ENCODE measurements at places on chromosomes 5 and 9.

DNA sequence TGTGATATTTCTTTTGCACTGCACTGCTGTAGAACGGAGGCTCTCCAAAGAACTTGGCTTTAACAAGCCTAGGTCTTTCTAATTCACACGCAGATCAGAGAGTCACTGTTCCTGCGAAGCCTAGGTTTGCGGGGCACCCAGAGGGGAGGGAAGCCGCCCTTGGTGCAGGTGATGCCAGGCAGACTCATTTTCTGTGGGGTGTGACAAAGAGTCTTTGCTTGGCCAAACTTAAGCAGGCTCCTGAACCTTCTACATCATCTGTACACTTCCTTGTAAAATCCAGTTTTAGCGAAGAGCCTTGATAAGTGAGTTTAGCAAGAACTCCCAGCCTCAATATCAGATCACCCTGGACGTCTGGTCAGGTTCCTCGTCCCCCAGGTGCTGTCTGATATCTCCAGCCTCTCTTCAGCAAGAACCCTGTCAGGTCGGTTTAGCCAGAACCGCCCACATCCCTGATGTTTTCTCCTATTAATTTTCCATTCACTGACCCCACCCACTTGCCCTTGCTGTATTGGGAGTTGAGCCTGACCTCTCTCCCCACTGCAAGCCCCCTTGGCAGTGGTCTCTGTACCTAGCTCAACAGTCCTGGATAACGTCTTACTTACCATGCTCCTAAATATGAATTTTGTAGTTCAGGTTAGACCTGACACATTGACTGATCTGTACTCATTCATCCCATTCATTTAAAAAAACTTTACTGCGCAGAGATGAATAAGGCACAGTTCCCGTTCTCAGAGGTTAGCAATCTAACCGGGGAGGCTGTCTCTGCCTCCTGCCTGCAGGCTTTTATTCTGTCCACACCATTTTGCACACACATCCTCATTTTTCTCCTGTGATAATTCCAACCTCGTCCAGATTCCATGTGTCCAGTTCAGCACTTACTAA, 880 bp upstream of the UBAC1 start:
- no peak for DNase-seq

DNA sequence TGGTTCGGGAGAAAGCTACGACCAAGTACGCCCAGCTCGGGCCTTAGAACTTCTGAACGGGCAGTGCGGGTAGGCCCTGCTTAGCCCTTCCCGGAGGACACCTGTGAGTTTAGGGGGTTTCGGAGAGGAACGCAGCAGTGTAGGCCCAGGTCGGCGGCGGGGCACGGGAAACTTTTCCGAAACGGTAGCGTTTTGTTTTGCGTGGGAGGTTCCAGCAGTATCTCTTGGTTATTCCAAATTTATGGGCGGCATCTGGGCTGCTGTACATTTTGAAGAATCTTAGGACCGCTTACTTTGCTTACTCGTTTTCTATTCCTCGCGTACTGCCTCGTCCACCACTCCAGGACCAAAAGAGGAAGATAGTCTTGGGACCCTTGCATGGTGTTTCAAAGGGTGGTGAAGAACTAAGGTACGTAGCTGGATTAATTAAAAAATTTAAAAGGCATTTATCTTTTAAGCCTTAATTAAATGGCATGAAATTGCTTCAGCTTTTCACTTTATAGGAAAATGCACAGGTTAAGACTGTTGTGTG, 492 bp downstream of the TENT2 start:
- DNase-seq: no peak

- DNase-seq: no peak
Measured at GRCh38 chr9:2465921-2466460, 155.6 kb upstream of the VLDLR start.

DNA sequence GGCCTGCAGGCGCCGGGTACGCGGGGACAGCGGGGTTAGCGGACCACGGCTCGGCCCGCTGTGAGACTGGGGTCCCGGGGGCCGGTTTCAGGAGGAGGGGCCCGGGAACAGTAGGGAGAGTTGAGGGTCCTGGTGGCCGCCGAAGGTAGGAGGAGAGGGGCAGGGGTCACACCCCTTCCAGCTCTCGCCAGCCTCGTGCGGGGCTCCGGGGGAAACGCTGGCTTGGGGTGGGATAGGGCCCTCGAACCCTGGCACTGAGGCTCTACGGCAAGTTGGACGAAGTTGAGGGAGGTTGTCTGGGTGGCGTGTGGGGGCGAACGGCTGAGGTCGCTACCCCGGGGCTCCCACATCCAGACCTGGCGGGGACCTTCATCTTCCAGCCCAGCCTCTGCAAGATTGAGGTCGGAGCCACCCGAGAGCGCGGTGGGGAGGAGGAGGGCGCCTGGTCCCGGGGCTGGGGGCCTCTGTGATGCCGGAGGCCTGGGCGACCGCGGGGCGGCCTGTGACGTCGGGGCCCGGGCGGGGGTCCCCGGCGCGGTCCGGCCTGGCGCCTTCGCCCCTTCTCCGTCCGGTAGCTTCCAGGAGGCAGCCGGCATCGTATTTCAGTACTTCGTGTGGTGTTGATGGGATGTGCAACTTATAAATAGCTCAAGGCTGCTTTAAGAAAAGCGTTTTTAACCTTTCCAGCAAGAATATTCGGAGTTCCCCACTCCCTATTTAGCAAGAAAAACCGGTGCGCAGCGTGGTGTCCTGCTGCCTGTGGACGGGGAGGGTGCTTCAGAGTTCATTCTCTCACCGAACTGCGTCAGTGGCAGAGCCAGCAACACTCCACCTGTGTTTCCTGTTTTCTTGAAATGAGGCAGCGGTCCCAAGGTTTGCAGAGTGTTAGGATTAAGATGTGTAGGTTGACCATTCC, 902 bp downstream of the HABP4 start:
- DNase-seq: no peak

- no peak for DNase-seq
Measured at GRCh38 chr9:1977026-1977425, 38.1 kb upstream of the SMARCA2 start.

GRCh38 chr5:123444016-123444415, 20.8 kb upstream of the CEP120 start:
- DNase-seq: no peak

DNA sequence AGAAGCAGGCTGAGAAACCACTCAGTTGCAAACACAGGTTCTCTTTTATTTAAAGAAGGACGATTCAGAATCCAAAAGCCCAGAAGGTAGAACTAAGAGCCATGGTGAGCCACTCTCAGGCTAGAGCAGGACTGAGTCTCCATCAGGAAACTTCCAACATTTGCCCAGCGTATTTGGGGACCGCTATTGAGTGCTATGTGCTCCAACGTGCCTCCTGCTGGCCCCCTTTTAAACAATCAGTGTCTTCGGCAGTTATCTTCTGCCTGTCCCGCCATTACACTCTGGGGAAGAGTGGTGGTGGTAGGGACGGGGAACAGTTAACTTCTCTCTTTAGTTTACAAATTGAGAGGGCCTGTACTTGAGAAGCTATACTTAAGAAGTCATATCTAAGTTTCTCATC, 78.1 kb downstream of the DENND1A start:
- no peak for DNase-seq

- no peak for DNase-seq
Measured at GRCh38 chr5:169029661-169030274, 271.2 kb downstream of the SLIT3 start.

- no peak for DNase-seq
Measured at GRCh38 chr5:4991925-4992324, 148.2 kb upstream of the ADAMTS16 start.

GRCh38 chr9:130561056-130561455, 18.3 kb upstream of the FUBP3 start:
- no peak for DNase-seq

DNA sequence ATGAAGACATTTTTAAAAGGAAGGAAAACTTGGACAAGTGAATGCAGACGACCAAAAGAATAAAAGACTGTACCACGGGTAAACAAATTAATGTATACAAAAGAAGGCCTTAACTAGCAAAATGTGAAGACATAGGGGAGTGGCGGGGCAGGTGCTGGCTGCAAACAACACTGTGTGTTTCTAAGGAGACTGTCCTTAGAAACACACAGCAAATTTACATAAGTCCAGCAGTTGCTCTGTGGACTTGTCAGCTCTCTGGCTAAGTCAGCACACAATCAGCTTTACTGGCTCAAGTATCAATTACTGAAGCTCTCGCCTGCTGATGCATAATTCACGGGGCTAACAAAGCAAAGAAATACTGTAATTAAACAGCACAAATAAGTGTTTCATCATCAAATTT, 24.8 kb downstream of the PTBP3 start:
- DNase-seq: no peak

- DNase-seq: no peak
Measured at GRCh38 chr9:85964949-85965348, 24.0 kb downstream of the NAA35 start.

- no peak for DNase-seq
Measured at GRCh38 chr5:177316005-177316404, 4.3 kb upstream of the MXD3 start.

- no peak for DNase-seq
Measured at GRCh38 chr5:170603109-170603508, 99.3 kb downstream of the KCNIP1 start.

GRCh38 chr5:149172709-149173505, 31.6 kb downstream of the ABLIM3 start:
- no peak for DNase-seq

DNA sequence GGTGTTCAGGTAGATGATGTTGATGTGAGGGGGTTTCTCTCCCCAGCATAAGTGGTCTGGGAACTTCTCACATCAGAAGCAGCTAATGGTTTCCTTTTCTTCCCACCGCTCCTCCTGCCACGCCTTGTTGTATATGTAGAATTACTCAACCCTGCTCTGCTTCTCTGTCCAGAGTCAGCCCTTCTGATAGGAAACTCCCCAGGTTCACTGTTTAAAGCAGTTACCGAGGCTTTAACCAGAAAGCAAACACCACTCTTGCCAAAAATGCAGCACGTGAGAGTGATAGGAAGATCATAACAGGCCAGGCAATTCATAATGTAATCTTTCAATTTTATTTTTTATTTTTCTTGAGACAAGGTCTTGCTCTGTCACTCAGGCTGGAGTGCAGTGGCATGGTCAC, 10.5 kb upstream of the TMEM252 start:
- DNase-seq: no peak

- no peak for DNase-seq
Measured at GRCh38 chr9:137089232-137089947, 2.6 kb downstream of the MAN1B1 start.

DNA sequence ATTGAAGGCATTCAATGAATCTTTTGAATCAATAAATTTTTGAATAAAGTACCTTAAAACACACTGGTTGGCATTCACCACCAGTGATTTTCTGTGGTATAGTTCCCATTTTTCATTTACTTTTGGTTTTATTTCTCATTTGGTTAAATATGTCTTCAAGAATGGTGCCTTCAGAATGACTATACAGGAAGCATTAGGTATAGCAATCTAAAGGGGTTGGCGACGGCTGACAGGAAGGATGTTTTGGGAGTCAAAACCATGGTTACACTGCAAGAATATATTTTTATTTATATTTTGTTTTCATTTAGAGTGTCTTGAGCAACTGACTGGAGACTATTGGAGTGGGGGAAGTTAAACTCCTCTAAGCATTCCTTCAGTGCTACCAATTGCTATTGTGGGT, 235.7 kb downstream of the HTR1A start:
- no peak for DNase-seq

DNA sequence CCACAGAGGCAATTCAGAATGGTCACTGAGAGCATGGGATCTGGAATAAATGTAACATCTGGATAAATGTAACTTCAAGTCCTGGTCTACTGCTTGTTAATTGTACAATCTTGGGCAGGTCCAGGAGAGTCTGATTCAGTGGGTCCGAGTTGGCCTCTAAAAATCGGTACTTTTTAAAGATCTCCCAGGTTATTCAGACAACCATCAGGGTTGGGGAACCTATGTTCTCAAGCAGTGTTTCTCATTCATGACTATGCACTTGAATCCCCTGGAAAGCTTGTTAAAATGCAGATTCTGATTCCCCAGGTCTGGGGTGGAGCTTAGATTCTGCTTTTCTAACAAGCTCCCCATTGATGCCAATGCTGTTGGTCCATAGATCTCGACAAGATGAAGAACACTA, 14.8 kb downstream of the ANXA1 start:
- no peak for DNase-seq

DNA sequence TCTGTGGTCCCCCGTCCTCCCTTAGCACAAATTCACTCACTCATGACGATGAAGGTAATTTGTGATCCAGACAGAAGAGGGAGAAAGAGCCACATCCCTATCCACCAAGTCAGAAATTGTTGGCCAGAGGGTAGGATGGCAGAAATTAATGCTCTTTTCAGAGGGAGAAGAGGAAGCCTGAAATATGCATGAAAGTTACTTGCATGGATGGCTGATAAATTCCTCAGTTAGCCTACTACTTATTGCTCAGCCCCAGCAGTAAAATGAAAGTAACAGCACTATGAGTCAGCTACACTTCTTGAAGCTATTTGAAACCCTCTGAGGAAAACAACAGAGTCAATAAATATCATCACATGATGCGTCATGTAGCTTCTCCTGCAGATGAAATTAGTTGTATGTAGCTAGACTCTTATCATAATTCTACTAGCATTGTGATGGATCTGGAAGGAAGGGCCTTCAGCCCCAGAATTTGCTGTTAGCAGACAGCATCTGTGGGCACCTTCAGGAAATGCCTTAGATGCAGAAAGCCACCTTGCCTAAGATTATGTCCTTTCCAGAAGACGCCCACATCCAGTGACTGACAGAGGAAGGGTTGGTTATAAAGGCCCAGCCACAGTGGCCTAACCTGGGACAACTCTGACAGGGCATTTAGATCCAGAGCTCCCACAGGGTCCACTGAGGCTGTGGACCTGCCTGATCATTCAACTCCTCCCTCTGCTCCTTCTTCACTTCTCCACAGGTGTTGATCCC, 81.2 kb upstream of the CCDC112 start:
- no peak for DNase-seq

DNA sequence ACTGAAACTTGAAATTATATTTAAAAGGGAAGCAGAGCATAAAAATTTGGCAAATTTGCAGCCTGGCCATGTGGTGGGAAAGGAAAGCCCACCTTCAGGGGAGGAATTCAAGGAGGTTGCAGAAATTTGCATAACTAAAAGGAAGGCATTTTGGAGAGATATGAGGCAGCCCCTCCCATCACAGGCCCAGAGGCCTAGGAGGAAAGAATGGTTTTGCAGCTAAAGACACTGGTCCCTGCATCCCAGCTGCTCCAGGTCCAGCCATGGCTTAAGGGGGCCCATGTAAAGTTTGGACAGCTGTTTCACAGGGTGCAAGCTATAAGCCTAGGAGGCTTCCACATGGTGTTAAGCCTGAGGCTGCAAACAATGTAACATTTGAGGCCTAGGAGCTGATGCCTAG, 212.5 kb downstream of the NNT start:
- no peak for DNase-seq

DNA sequence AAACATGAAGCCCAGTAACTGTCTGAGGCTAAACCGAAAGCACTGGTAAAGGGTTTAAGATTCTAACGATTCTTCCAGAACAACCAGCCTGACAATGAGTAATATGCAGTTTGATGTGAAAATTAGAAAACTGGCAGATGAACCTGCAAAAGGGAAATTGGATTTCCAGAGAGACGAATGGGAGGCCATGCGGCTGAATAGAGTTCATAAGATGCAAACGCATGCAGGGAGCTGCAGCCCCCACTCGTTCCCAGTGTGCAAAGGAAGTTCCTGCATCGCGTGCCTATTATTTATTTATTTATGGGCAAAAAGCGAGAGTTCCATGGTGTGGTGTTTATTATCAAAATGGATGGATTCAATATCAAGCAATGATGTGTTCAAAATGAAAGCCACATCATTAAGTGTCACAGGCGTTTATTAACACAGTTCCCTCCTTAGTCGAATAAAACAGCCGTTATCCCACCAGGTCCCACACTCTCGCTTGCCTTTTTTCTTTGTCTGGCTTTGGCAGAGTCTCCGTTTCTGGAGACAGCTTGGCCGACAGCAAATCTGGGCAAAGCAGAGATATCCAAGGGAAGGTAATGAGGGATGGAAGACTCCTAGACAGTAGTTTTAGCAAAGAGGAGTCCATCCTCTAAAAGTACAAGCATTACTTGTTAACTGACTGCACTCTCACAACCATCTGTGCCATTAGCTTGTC, 451.4 kb downstream of the KDM4C start:
- DNase-seq: no peak

Measured in activated naive CD4-positive, alpha-beta T cell (primary cell).